Osteocyte (in vitro differentiated cells): ENCODE measurements at places on chromosomes 5 and 9. TPM values are rescaled to one million over a fixed set of nuclear protein-coding genes. Genes with fewer than 3 reads are reported as not detected.

PHAX gene
- 43.4 and 51.1 TPM in 2 replicates for total RNA-seq

PCA3 gene
- not detected in 2 replicates for total RNA-seq

PCDHGA8 gene
- total RNA-seq, result 0.34 and 0.51 TPM in 2 replicates

PTBP3 gene
- 47.6 and 58.9 TPM in 2 replicates for total RNA-seq

NR2F1 gene
- total RNA-seq, result 189 and 197 TPM in 2 replicates
